ENCODE measurements at places on chromosomes 16 and 17.

- DNase-seq, result no peak
Observed at GRCh38 chr16:15509051-15509592, 74.7 kb downstream of the BMERB1 start.

DNA sequence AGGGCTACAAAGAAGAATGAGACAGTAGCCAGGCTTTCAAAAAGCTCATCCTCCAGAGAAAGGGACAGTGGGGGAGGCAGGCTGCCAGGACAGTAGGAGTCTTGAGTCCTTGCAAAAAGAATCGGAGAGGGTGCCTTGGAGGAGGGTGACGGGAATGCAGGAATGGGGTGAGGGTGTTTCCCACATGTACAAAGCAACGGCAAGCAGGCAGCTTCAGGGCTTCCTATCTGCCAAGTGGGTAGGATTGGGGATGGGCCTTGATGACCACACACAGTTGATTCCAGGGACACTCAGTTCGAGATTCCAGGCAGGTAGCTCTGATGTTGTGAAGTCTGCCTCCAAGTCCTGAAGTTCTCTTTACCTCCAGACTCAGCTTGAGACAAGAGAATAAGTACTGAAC lies 54.4 kb downstream of the C17orf67 start:
- DNase-seq, result no peak

DNA sequence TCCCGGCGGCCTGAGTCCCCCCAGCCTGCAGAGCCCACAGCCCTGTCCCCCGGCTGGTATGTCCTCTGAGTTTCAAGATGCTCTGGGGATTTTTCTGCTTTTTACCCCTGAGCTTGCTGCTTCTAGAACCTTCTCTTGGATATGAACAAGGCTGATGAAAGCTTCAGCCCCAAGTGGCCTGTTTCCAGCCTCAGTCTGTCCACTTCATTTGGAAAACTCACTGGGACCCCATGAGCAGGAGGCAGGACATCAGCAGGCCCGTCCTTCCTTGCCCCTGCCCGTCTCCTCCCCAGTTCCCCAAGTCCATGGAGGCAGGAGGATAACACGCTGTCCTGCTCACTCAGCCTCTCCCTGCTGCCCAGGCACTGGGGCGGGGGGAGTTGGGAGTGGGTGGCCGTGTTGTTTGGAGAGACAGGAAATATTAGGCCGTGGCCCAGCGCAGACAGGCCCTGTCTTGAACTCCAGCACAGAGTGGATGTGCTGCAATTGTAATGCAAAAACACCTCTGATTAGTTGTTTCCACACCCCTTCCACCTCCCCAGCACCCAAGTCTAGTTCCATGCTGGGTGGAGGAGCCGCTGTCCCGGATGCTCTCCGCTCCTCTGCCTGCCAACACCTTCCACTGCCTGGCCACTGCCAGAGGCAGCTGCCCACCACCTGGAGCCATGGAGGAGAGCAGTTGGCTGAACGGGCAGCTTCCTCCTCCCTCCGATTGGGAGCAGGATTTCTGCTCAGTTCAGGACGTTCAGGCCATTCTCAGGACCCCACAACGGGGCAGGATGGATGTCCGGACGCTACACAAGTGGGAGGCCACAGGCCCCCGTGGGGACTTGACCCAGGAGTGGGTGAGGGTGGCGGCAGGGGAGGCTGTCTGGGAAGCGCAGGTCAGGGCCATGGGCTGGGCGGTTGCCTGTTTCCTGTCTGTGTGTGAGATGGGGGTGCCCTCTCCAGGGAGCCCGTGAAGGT lies 216.9 kb upstream of the GSE1 start:
- DNase-seq, result peak; percentile 10

- DNase-seq, result no peak
Observed at GRCh38 chr17:22131740-22132139, 439.4 kb downstream of the KCNJ18 start.

DNA sequence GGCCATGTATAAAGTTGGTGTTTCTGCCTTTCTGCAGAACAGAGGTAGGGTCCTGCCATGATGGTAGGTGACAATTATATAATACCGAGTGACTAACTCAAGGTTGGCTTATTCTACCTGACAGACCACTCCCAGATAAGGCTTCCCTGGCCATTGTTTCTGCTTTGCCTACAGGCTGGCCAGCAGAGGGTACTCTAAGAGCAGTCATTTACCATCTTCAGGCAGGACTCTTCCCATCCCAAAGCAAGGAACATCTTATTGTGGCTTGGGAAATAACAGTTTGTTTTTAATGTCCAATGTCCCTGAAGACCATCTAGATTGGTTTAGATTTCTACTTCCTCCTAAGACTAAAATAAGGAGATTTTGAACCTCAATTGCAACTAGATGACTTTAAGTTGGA lies 74.1 kb downstream of the SNX11 start:
- DNase-seq, result no peak

- no peak for DNase-seq
Observed at GRCh38 chr17:53100126-53100525, 722.6 kb upstream of the KIF2B start.

GRCh38 chr16:89117227-89117974 lies 23.7 kb downstream of the ACSF3 start:
- DNase-seq, result no peak

DNA sequence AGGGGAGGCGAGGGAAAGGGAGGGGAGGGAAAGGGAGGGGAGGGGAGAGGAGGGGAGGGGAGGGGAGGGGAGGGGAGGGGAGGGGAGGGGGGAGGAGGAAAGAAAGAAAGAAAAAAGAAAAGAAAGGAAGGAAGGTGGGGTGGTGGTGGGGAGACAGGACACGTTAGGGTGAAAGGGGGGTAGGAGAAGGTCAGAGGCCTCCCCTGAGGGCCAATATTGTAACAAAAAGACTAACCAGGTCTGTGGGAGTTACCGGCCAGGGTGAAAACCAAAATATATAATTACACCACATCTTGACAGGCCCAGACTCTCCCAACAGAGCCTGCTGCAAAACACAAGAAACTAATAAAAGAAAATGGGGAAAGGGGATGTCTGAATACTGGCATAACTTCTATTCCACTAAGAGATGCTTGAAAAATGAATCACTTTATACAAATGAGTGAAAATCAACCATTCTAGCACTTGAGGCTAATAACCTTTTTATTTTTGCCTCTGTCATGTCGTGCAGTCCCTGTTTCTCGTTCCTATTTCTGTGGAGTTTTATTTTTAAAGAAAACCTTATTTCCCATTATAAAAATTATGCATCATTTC lies 10.0 kb downstream of the WDR45B start:
- no peak for DNase-seq

DNA sequence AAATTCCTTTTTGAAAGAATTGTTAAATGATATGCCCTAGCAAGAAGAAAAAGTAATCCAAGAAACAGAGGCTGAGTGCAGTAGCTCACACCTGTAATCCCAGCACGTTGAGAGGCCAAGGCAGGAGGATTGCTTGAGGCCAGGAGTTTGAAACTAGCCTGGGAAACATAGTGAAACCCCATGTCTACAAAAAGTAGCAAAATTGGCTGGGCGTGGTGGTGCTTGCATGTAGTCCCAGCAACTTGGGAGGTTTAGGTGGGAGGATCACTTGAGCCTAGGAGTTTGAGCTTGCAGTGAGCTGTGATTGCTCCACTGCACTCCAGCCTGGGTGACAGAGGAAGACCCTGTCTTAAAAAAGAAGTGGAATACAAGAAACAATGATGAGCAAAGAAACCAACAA lies 56.1 kb downstream of the NT5M start:
- DNase-seq, result no peak

- no peak for DNase-seq
Observed at GRCh38 chr17:2792366-2793169, 3.7 kb upstream of the RAP1GAP2 start.

- DNase-seq, result no peak
Observed at GRCh38 chr17:22202702-22203101, 510.4 kb downstream of the KCNJ18 start.

DNA sequence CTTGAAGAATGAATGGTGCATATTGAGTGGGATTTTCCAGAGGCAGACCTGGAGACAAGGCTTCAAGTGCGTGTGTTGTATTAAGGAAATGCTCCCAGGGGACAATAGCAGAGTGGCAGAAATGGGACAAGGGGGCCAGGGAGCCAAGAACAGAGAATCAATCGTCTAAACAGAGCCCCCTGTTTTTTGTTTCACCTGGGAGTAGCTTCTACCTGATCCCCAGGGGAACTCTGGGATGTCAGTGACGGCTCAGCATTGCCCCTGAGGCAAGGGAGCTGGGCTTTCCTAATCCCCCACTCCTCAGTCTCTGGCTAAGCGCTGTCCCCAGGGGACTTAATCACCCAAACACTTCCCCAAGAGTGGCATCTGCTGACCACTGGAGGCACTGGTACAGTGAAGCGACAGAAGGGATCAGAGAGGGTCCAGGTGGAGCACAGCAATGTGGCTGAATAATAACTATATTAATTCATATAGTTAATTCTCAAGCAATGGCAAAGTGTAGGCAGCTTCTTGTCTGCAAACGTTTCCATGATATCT lies 35.7 kb upstream of the C16orf78 start:
- no peak for DNase-seq

GRCh38 chr16:11560701-11561453 lies 25.8 kb downstream of the LITAF start:
- DNase-seq, result no peak

DNA sequence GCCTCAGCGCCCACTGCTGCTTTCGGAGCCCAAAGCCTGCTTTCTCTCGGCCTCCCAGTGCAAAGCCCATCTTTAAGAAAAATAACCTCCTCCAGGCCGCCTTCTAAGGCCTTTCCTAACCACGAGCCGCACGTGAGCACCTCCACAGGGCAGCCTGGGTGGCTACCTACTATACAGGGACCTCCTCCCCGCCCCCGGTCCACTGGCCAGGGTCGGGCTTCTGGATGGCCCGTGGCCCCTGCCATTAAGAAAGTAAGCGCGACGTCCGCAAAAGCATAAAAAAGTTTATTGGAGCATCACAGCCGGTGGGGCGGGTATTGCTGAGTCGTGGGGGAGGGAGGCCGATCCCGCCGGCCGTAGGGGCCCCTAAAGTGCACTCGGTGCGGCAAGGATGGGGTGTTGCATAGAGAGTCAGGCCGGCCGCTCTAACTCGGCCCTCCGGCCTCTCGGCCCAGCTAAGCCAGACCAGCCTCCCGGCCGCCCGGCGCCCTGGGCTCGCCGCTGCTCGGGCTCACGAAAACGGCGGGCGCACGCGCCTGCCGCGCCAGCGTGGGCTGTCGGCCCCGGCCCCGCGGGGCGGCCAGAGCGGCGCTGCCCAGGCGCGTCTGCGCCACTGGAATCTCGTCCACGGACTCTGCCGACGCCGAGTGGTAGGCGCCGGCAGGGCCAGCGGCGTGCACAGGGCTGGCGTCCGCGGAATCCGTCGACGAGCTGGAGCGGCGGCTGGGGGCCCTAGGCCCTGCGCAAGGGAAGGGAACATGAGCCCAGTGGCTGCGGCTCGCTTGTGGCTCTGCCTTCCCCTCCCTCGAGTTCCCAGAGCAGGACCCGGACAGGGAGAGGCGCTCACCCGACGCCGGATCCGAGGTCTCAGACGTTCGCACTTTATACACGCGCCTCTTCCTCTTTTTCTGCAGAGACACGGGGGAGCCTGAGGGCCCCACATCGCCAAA lies 1.1 kb upstream of the TPPP3 start:
- DNase-seq, result no peak

DNA sequence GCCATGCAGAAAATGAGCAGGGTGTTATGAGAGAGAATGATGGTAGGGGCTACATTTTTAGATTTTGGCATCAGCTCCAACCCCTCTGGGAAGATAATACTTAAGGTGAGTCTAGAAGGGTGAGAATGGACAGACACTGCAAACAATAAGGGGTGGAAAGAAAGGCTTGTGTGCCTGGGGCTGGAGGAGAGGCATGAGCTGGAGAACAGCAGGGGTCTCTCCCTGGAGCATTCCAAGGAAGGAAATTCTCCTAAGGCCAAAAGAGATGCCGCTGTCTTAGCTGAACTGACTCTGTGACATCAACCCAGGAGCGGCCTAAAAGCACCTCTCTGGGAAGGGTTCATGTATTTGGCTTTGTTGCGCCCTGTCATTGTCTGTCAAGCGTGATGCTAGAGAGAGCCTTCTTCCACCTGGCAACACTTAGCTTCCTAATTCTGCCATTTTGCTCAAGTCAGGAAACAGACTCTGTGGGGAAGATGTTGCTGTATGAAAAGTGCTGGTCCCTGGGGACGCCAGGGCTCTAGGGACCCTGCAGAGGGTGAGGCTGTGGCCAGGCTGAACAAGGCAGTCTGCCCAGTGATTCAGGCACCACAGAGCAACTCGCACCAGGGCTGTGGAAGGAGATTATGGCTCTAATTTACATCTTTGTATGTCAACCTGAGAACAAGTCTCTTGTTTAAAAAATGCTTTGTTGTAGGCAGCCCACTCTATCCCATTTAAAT lies 225.7 kb downstream of the CBLN1 start:
- DNase-seq, result no peak

- DNase-seq, result no peak
Observed at GRCh38 chr16:13999895-14000425, 71.2 kb upstream of the MRTFB start.

GRCh38 chr17:784143-784542 lies 2.0 kb downstream of the MRM3 start:
- no peak for DNase-seq

GRCh38 chr16:13068912-13069583 lies 167.7 kb downstream of the SHISA9 start:
- DNase-seq, result no peak

GRCh38 chr16:624526-625070 lies 6.2 kb upstream of the WFIKKN1 start:
- DNase-seq, result no peak

GRCh38 chr17:79337053-79337452 lies 262.4 kb downstream of the ENGASE start:
- no peak for DNase-seq

- no peak for DNase-seq
Observed at GRCh38 chr17:12995106-12995895, 22.5 kb downstream of the ELAC2 start.

DNA sequence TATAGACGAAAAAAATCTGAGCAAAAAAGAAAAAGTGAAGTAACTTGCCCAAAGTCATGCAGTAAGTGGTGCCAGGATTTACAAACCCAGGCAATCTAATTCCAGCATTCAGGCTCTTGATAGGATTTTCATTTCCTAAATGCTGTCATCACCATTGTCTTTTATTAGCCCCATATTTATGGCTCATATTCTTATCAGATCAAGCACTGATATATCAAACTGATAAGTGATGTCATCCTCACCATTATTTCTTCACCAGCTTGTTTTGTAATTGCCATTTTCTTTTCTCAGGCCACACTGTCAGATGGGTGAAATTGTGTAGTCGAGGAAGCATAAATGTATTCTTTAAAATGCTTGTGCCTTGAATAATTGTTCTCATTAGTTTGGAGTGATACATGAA lies 1.3 kb downstream of the RAD51C start:
- DNase-seq, result no peak

DNA sequence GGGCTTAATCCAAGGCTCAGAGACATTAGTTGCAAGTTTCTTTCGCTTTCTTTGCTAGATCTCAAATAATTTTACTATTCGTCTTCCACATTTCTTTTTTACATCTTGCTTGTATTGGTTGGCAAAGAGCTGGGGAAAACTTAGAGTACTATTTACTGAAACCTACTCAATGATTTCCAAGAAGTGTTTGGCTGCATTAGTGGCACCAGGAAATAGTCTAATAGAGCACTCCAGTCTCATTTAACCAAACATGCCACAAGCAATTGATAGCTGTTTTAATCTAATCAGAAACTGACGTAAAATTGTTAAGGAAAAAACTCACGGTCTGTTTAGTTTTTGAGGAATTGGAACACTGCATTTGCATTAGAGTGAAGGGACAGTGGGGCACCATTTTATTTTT lies 29.0 kb downstream of the NUP93 start:
- no peak for DNase-seq

GRCh38 chr17:16361874-16362273 lies 8.6 kb upstream of the CENPV start:
- no peak for DNase-seq

GRCh38 chr17:74116087-74116717 lies 87.3 kb upstream of the RPL38 start:
- DNase-seq, result no peak

Measured in GM04504 (cell line).